Activated CD8-positive, alpha-beta memory T cell treated with anti-CD3 and anti-CD28 coated beads for 1 hour (primary cell): ENCODE measurements at places on chromosomes 7 and 10.

DNA sequence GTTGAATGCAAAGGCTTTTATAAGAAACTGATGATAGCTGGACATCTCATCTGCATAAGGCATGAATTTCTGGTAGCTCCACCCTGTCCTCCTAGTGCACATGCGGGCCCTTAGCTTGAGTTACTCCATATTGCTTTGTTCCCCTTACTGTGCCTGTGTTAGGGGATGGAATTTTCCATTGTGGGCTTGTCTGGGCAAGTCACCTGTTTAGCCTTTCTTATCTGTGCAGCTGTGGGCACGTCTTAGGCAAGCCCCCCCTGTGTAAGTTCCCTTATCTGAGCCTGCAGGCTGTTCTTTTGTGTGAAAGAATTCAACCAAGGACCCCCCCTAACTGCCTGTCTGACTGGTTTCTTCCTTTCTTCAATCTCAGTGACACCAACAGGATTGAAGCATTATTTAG lies 14.5 kb upstream of the CROT start:
- no peak for DNase-seq

GRCh38 chr10:6624392-6624791 lies 44.3 kb upstream of the PRKCQ start:
- no peak for DNase-seq

DNA sequence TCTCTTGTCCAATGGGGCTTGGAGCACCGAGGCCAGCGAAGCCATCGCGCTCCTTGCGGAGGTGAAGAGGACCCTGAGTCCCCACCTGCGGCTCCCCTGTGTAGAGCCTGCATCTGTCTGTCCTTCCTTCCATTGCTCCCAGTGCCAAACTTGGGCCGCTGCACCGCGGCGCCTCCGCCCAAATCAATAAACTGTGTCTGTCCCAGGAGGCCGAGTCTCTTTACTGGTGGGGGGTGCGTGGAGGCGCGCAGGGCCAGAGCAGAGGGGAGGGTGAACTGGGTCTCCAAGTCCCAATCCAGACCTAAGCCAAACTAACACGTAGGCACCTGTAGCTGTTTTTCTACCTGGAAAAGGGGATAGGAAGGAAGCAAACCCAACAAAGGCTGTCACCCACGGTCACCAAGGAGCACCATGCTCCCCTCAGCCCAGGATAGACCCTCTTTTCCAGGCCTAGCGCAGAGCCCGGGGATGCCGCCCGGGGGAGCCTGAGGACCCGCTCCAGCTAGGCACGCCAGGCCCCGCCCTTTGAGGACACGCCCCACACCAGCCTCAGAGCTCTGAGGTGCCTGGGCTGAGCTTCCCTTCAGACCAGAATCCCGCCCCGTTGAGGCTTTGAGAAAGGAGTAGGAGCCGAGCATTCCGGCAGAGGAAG lies 1.2 kb upstream of the CHAT start:
- no peak for DNase-seq

DNA sequence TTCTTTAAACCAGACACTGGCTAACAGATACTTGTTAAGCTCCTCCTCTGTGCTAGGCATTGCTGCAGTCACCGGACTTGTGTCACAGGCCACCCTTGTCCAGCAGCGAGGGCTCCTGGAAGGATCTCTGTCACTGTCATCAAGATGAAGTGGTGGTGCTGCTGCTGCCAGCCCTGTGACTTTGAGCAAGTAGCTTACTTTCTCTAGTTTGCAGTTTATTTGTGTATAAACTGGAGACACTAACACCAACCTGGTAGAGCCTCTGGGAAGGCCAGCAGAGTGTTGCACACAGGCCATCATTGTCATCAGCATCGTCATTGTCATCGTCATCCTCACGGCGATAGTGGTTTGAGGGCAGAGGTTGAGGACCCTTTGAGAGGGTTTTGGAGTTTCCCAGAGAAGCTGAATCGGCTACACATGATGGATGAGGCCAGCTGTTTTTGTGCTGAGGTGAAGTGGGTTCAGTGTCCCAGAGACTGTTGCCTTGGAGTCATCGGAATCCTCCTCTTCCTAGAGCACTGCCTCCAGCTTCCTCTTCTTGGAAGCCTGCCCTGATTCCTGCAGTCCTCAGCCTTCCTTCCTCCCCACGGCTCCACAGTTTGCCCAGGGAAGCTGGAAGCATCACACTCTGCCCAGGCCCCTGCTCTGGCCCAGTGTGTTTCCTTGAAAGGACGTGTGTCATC lies 128.4 kb downstream of the GRK5 start:
- DNase-seq = no peak

GRCh38 chr7:81816312-81816711 lies 46.5 kb upstream of the HGF start:
- DNase-seq = no peak

GRCh38 chr10:122168101-122168500 lies 103.0 kb upstream of the BTBD16 start:
- no peak for DNase-seq

DNA sequence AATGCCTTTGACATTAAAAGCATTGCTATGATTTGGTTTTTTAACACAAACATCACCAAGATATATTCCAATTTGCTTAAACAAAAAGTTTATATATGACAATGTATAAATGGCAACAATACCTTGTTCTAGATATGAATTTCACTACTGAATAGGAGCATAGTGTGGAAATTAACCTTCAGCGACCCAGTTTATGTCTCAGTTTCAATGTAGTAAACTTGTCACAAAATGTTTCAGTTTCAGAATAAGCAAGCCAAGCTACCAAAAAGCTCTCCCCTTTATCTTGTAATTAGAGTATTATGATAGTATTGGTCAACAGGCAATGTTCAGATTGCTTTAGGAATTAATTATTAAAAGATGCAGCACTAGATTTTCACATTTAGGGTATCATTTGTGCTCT lies 99.6 kb upstream of the PCDH15 start:
- no peak for DNase-seq

DNA sequence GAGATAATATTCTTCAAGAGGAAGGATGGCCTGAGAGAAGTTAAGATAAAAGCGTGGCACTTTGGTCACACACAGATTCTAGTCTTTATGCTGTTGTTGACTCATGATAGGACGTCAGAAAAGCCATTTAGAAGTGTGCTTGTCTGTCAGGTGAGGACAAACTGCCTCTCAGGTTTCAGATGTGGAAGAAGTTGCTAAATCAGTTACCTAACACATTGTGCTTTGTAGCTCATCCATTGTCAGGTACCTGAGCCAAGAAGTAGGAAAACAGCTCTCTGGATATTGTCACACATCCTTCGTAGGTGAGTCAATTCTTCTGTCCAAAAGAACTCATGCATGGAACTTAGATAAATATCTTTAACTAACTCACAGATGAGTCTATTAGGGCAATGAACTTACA lies 49.5 kb upstream of the PHYHIPL start:
- no peak for DNase-seq

DNA sequence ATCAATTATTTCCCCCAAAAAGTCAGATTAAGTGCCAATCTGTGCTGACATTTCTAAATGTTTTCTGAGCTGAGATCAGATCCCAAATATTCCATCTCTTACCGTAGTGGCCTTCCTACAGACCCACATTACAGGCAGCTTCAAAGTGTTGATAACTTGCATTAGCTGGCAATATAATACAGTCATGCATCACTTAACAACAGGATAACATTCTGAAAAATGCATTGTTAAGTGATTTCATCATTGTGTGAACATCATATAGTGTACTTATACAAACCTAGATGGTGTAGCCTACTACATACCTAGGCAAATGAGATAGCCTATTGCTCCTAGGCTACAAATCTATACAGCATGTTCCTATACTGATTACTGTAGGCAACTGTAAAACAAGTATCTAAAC lies 22.4 kb downstream of the SLC25A13 start:
- DNase-seq = no peak

- no peak for DNase-seq
Observed at GRCh38 chr10:22315455-22316285, 518 bp upstream of the COMMD3 start.

GRCh38 chr7:151408839-151409666 lies 785 bp downstream of the WDR86 start:
- peak; percentile 46 for DNase-seq

DNA sequence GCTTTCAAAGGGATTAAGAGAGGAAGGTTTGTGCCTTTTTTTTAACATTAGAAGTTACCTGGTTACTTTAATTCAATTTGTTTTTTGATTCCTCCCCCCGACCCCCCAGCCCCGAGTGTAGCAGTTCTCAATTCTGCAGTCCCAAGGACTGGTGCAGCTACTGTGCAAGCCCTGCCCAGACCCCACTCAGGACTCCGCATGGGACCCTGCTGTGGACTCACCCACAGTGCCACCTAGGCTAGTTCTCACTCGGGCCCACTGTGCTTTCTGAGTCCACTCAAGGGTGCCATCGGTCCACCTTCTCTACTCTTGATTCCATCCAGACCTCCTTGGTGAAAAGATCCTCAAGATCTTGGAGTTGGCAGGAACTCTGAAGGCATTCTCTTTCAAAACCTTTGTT lies 77.4 kb downstream of the VOPP1 start:
- DNase-seq = no peak

DNA sequence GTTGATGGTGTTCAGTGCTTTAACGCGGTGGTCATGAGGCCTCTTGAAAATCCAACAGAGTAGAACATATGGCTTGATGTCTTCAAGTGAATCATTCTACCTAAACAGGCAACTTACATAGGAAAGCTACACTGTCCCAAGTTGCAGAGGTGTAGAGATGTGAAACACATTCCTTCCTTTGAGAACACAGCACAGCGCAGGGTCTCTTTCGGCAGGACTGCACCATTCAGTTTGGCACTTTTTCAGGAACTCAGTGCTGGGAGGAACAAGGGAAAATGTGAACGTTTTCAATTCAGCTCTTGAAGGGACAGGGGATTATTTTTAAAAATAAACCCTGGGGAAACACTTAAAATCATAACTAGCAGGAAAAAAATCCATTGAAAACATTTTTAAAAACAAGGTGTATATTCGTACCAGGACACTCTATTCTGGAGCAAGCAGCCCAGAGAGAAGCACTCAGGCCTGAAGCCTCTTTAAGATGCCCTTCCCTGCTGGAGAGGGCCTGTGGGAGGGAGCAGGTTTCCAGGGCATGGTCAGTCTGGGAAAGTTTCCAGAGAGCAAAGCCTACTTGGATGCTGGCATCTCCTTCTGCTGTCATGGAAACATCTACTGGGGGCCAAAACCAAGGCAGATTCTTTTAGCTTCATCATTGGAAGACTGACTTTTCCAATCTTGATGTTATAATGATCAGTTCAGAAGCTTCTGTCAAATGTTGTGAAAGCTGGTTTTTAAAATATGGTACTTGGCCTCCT lies 60.4 kb upstream of the NPVF start:
- no peak for DNase-seq

DNA sequence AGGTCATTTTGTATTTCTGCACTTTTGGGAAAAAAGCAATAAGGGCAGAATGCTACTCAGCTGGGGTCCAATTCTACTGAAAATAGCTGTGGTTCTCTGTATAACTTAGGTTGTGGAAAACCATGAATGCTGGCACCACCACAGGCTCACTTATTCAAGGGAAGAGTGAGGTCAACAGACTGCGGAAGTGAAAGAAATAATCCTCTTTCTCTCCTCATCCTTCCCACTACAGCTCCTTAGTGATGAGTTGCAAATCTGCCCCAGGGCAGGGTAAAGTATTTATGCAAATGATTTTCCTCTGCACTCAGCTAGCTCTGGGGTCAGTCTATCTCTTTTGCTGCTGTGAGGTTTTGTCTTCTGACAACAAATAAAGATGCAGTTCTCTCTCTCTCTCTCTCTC lies 74.1 kb upstream of the PTPRZ1 start:
- no peak for DNase-seq

GRCh38 chr10:68938117-68938516 lies 17.9 kb upstream of the DDX21 start:
- no peak for DNase-seq

- DNase-seq = no peak
Observed at GRCh38 chr7:151231080-151231479, 1.2 kb upstream of the CHPF2 start.
